ENCODE measurements at places on chromosomes 6 and 20.

GRCh38 chr6:118678866-118679265, 27.5 kb upstream of the CEP85L start:
- DNase-seq, result no peak

DNA sequence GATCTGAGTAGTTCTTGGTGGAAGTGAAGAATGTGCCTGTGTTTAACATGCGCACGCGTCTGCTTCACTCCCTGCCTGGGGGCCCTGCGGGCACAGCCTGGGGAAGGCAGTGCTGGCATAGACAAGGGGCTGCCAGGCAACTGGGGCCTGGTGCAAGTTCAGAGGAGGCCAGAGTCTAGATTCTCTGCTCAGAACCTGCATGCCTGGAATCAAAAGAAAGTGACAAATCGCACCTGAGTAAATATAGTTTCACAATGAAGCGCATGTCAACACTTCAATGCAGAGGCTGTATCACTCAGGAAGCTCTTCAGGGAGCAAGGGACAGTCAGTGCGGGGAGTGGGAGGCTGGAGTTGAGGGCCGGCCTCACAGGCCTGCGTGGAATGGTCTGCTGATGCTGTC, 24.2 kb upstream of the PPP1R14C start:
- no peak for DNase-seq

DNA sequence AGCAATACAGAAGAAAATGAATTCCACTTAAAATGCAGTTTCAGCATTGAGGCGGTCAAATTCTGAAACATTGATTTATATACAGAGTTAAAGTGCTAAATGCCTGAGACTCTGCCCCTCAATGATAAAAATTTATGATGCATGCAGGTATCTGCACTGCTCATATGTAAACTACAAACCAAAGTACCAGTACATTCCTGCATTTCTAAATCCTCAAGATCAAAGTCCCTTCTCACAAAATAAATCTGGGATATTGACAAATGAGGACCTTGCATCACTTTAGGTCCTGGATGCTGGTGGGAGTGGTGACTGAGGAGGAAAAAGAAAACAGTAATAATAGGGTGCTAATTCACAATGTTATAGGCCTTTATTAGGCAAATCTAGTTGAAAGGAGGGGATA, 101.9 kb downstream of the FIG4 start:
- no peak for DNase-seq

- no peak for DNase-seq
Observed at GRCh38 chr6:169895926-169896761, 144.7 kb downstream of the ERMARD start.

DNA sequence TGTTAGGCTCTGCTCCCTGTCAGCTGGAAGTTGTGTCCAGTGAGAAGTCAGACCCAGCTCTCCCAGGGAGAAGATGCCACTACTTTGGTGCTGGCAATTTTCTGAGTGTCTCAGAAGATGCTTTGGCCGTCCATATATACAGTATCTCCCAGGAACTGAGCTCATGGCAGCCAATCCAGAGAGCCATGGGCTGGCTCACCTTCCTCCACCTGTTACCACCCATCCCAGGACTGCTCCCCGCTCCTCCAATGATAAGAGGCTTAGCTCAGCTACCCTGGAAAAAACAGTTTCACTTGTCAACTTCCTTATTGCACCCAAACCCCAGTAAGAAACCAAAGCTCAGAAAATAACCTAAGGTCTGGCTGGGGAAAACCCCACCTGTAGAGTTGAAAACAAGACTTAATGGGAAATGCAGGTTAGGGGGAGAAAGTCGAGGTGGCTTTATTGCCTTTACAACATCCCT, at the start of gene BNIP5:
BNIP5 (minus strand) TSS at position 110 of the 463 bp plus-strand sequence. CDS start 6,198 bp downstream, outside the sequence.
- no peak for DNase-seq
